ENCODE measurements at places on chromosomes 4 and X.

DNA sequence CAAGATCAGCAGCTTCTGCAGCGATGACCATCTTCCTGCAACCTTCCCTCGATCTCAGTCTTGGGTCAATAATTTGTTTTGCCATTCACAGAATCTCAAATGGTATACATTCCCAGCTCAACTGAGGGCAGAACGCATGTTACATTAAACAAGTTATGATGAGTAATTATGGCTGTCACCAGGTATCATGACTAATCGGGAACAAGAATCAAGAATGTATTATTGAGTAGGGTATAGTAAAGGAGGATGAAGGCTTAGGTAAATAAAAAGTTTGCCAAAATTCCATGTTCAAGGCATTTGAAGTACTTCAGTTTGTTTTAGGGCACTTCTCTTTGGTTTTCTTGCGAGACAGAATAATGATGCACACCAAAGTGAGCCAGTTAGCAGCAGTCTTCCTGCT, 194.1 kb downstream of the SH2D1A start:
- no peak for DNase-seq

GRCh38 chr4:113673450-113673849, 88.1 kb downstream of the CAMK2D start:
- DNase-seq, result no peak

- no peak for DNase-seq
Measured at GRCh38 chr4:127498366-127498765, 134.4 kb upstream of the INTU start.

DNA sequence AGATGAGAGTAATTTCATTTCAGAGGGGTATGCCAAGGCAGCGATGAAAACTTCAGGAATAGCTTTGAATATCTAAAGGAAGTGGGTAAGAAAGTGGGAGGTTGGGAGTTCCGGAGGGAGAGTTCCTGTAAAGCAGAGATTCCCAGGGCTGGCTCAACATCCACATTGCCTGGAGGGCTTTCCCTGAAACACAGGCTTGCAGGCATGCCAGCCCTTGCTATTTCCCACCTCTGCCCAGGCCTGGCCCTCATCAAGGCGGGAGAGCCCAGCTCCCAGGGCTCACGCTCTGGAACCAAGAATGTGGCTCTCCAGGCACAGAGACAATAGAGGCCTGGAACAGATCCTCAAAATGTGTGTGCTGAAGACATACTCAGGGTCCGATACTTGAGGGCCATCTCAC, 43.8 kb upstream of the CLDN34 start:
- no peak for DNase-seq

- no peak for DNase-seq
Measured at GRCh38 chr4:111204797-111205196, 581.9 kb upstream of the PITX2 start.

GRCh38 chrX:1763294-1763693, 148.4 kb downstream of the ASMT start:
- DNase-seq, result no peak

- DNase-seq, result no peak
Measured at GRCh38 chr4:77146186-77147078, 10.6 kb upstream of the CCNG2 start.

DNA sequence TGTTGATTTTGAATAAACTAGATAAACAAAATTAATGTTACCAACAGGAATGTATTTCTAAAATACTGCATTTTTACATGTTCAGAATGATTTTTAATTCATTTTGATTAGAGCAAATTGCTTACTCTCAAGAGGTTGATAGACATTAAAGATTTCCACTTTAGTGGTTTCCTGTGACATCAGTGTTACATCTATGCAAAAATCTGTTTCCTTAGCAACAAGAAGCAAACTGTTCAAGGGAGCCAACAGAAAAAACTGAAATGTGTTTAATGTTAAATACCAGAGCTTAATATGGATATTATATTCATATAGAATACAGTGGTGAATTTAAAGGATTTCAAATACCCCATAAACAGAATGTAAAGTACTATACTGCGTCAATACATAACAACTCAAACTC, 277.8 kb downstream of the GABRG1 start:
- no peak for DNase-seq

DNA sequence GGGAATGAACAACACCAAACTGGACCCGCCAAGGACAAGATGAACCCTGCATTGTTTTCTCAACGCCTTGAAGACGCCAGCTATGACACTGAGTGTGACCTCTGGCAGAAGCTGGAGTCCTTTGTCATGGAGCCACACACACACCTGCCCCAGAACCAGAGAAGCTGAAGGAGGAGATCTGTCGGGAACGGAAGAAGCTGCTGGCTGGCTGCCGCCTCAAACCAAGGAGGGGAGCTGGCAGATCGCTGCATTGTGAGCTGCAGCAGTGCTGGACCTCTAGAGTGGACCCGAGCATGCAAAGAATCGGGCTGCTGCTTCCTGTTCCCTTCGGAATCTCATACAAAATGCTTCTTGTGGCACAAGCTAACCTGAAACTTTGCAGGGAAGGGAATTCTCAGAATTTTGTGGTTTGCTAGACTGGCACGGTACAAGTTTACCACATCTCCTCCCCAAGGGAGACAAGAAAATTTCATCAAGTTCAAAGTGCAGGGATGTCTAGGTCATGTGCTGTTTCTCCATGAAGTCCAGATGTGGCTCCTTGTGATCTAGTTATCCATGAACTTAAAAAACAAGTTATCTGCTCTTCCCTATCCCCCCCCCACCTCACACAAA, 23.4 kb upstream of the GLRB start:
- DNase-seq, result no peak

GRCh38 chr4:180057299-180057721, 2185.9 kb upstream of the TENM3 start:
- no peak for DNase-seq

DNA sequence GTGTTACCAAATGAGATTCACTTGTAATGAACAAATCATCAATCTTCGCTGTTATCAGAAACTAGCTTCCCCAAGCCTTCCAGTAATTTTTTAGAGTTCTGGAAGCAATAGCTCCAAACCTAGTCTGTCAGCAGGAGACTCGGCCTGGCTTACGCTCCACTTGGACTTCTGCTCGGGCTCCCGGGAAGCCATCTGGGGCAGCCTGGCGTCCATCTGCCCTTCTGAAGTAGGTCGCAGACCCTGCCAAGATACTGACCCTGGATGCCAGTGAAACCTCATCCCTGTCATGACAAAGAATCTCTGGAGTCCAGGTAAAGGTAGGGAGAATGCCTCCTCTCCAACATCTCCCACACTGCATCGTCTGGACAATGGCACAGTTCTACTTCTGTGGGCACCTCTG, 493.8 kb upstream of the ZFP42 start:
- DNase-seq, result no peak

GRCh38 chr4:57318703-57319102, 208.5 kb upstream of the IGFBP7 start:
- DNase-seq, result no peak

- DNase-seq, result no peak
Measured at GRCh38 chr4:25172961-25173915, 13.0 kb upstream of the SEPSECS start.

GRCh38 chr4:182699795-182700194, 217.4 kb downstream of the DCTD start:
- DNase-seq, result no peak

DNA sequence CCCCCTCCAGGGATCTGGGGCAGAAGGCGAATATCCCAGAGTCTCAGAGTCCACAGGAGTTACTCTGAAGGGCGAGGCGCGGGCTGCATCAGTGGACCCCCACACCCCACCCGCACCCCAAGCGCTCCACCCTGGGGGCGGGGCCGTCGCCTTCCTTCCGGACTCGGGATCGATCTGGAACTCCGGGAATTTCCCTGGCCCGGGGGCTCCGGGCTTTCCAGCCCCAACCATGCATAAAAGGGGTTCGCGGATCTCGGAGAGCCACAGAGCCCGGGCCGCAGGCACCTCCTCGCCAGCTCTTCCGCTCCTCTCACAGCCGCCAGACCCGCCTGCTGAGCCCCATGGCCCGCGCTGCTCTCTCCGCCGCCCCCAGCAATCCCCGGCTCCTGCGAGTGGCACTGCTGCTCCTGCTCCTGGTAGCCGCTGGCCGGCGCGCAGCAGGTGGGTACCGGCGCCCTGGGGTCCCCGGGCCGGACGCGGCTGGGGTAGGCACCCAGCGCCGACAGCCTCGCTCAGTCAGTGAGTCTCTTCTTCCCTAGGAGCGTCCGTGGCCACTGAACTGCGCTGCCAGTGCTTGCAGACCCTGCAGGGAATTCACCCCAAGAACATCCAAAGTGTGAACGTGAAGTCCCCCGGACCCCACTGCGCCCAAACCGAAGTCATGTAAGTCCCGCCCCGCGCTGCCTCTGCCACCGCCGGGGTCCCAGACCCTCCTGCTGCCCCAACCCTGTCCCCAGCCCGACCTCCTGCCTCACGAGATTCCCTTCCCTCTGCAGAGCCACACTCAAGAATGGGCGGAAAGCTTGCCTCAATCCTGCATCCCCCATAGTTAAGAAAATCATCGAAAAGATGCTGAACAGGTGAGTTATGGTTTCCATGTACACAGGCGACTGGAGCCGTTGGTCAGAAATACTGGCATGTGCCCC, at the start of gene CXCL1:
Gene CXCL1 (plus strand): TSS at position 264 of the 926 bp plus-strand sequence. CDS start 78 bp downstream, at position 342.
- DNase-seq, result no peak

- no peak for DNase-seq
Measured at GRCh38 chr4:76697129-76697803, 200.7 kb downstream of the SOWAHB start.

- DNase-seq, result no peak
Measured at GRCh38 chr4:133493776-133494175, 344.7 kb downstream of the PCDH10 start.

DNA sequence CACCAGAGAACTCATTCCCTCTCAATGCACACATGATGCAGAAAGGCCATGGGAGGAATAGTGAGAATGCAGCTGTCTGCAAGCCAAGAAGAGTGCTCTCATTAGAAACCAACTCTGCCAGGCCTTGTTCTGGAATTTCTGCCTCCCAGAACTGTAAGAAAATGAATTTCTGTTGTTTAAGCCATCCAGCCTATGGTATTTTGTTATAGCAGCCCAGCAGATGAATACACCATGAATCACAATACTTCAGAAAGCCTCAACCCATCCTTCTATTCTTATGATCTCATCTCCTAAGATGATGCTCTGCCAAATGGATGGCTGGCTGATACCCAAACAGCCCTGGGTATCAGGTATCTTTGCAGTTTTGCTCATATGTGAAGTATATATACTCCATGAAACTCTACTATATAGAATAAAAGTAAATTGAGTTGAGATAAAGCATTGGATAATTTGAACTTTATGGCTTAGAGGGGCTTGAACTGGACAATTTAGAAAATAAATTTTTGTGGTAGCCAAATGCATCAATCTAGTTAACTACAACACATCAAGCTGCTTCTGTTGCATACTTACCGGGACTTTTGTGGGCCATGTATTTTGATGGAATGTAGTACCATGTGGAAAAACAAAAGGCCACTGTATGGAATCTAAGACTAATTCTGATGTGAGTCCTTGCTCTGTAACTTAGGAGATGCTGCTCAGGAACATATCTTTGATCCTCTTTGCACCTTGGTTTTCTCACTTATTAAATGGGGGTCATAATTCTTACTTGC, 245.9 kb downstream of the HS3ST1 start:
- no peak for DNase-seq

- no peak for DNase-seq
Measured at GRCh38 chr4:73970011-73970410, 11.8 kb downstream of the PF4 start.

All from NCI-H1048 (cell line).